ENCODE measurements at places on chromosomes 11 and 22.

DNA sequence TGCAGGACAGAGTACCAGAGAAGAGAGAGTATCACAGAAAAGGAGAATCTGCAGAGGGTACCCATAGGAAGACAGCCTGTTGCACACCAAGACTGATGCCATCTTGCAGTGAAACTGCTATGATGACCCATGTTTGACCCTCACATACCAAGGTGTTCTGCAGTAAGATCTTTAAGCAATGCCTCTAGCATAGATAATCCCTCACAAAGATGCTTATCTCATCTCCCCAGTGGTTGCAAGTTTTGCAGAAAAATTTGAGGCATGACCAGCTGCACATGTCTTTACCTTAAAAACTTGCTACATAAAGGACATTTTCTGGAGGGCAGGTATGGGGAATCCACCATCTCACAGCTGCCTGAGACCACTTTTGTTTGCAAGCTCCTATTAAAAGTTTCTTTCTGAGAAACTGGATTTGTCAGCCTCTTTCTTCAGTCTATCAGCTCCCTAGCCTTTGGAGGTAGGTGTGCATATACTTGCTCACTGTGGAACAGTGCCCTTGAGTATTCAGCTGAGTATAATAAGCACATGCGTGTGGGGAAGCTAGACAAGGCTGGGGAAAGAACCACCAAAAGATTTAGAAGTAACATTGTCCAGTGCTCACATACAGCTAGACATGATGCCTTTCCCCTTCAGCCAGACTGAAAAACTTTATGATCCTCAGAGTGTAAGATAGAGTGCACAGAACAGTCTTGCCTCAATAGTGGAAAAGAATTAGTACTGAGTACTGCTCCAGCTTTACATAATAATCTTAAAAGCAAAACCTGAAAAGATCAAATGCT is 100.3 kb upstream of the TEAD1 start:
- DNase-seq = no peak

GRCh38 chr11:61730240-61730994 is 22.0 kb upstream of the MYRF start:
- no peak for DNase-seq

DNA sequence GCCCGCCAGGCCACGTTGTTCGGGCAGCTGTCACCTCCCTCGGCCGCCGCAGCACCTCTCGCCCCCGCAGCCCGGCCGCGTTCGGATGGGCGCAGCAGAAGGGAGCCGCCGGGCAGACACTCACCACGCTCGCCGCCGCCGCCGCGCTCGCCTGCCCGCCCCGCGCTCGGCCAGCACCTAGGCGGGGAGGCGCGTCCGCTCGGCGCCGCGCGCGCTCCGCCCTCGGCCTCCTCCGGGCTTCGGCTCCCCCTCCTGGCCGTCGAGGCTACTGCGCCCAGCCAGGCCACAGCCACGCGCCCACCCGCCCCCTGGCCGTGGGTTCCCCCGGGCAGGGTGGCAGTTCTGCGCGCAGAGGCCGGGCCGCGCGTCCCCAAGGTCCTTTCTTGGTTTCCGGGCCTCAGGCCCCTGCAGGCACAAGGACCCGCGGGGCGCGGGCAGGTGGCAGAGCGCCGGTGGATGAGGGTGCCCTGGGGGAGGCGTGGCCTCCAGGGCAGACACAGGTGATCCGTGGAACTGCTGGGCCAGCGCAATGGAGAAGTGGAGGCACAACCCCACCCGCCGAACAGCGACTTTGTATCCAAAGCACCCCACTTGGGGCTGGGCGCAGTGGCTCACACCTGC is at the start of gene SLC25A22:
TSS of gene SLC25A22 (minus strand) at position 189 of the 621 bp plus-strand sequence. CDS start 3,275 bp downstream, outside the sequence.
- peak; percentile 85 for DNase-seq

DNA sequence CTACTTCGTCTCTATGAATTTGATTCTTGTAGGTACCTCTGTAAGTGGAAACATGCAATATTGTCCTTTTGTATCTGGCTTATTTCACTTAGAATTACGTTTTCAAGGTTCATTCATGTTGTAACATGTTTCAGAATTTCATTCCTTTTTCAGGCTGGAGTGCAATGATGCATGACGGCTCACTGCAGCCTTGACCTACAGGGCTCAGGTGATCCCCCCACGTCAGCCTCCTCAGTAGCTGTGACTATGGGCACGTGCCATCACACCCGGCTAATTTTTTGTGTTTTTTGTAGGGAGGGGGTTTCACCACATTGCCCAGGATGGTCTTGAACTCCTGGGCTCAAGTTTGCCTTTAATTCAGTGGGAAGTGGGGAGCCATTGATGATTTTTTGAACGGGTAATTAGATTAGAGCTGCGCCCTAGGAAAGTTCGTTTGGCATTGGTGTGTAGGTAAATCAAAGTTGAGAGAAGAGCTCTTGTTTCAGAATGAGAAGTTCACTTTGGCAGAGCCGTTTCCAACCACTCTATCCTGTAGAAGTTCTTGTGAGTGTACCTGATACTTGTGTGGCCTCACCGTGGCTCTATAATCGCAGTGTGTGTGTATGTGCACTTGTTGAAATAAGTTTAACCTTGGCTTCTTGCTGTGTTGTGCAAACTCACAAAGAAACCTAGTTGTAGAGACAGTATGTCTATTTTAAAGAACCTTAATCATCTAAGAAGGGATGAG is 115.9 kb downstream of the NAV2 start:
- DNase-seq = no peak

DNA sequence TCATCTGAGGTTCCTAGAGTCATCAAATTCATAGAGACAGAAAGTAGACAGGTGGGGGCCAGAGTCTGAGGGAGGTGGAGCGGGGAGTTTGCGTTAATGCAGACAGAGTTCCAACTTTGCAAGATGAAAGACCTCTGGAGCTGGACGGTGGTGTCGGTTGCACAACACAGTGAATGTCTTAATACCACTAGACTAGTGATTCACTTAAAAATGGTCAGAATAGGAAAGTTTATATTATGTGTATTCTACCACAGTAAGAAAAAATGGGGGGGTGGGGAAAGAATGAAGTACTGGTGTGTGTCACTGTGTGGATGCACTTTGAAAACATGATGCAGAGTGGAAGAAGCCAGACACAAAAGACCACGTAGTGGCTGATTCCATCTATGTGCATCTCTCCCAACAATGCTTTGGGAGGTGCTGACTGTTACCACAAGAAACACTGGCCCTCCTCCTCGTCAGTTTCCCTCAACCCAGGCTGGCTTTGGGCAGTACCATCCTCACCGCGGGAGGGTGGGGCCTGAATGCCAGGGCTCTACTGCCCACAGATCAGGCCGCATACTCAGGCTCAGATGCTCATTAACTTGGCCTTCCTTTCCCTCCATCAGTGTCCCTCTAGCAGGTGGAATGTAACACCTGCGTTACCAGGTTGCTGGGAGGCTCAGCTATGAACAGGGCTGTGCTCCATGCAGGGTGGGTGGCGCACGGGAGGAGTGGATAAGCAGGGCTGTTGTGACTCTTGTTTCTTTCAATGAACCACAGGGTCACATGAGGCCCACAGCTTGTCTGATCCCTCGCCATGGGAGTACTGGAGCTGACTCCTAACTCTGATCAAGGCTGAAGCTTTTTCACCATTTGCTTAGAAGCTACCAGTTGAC is 297.0 kb downstream of the CTTN start:
- DNase-seq = no peak

DNA sequence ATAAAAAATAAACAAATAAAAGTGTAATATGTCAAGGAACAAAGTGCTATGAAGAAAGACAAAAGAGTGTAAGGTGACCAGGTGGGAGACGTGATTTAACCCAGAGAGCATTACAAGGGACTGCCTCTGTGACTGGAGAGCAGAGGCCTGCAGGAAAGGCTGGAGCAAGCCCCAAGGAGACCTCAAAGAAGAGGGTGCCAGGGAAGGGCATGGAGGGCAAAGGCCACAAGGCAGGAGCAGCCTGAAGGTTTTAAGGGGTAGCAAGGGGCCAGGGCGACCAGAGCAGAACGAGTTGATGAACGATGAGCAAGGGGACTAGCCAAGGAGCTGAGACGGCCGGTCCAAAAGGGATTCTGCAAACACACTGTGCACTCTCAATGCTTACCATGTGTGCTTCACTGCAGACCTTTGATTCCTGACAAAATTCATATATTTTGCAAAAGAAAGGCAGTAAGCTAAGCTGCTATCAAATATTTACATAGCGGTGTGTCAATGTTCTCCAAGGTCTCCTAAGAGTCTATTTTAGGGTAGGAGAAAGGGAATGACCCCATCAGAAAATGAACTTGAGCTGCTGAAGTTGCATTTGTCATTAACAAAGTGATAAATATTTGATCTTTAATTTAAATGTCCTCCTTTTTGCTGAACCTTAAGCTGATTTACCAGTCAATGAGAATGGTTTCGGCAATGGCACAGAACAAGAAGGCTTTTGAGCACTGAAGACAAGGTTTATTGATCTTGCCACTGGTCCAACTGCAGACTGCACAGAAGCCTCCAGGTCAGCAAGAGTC is 50.5 kb downstream of the SMCO4 start:
- DNase-seq = no peak

- no peak for DNase-seq
Measured at GRCh38 chr11:69306821-69307220, 12.9 kb downstream of the MYEOV start.

GRCh38 chr11:129249351-129249750 is 57.2 kb upstream of the ARHGAP32 start:
- DNase-seq = no peak

GRCh38 chr22:43789452-43789851 is 22.7 kb downstream of the EFCAB6 start:
- DNase-seq = no peak

GRCh38 chr11:93933230-93933629 is 82.8 kb upstream of the VSTM5 start:
- DNase-seq = no peak

DNA sequence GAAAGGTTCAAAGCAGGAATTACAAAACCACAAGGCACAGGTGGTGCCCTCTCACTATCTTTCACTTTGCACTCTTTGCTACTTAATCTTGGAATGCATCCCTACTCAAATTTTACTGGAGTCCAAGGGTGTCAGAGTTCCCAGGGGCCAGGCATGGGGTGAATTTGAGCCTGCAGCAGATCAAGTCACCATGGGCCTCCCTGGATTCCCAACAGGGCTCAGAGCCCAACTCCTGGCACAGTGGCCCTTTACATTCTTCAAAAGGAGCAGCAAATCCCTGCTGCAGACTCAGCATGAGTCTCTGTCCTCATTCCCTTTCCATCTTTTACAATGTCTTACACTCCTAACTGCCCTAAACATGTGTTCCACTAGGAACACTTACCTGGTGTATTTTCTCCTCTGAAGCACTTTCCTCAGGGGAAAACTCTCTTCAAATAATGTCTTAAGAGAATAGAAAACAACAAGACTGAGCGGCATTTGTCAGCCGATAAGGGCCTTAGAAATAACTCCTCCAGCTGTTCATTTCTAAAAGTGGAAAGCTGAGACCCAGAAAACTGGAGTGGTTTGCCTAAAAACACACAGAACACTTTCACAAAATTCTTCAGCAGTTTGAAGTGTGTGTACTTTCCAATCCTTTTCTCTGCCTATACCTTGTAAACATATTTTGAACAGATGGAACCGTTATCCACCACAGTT is 596.0 kb downstream of the INSC start:
- no peak for DNase-seq

DNA sequence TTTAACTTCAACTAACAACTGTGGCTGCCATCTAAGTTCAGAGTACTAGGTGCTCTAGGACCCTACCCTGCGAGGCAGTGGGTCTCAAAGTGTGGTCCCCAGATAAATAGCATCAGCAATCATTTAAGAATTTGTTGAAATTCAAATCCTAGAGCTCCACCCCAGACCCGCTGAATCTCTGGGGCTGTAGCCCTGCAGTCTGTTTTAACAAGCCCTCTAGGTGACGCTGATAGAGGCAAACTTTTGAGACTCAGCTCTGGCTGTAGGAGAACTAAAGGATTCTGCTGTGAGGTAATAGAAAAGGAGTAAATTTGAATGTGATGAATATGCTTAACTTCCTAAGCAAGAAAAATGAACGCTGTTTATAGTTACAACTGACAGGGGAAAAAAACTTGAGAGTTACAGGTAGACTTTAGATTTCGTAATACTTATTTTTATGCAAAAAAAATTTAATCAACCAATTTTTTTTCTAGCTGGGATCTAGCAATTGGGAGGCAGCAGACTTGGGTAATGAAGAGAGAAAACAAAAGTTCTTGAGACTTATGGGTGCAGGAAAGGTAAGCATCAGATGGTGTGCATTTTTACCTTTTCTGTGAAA is 5.8 kb downstream of the C11orf58 start:
- no peak for DNase-seq

DNA sequence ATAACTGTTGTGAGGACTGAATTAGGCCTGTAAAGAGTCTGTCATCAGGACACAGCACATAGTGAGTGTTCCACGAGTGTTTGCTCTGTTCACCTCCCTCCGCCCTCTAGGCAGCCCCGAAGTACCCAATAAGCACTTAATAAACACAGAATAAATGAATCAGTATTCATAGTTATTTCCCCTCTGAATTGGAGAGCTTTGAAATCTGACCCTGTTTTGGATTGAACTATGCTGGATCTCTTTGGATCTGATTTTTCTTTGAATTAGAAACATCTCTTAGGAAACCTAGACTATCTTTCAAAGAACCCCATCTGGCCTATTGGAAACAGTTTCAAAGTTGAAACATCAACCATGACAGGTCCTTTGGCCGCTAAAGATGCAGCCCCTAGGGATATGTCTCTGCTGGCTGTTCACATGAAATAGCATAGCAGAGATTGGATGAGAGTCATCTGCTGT is 615.5 kb downstream of the NTM start:
- DNase-seq = no peak

All from hematopoietic multipotent progenitor cell treated with erythropoietin and hydrocortisone succinate and interleukin-3 and kit ligand, for 15 days (in vitro differentiated cells).